ENCODE measurements at places on chromosomes 5 and 9.

- no peak for DNase-seq
Measured at GRCh38 chr5:40569546-40570270, 110.0 kb upstream of the PTGER4 start.

DNA sequence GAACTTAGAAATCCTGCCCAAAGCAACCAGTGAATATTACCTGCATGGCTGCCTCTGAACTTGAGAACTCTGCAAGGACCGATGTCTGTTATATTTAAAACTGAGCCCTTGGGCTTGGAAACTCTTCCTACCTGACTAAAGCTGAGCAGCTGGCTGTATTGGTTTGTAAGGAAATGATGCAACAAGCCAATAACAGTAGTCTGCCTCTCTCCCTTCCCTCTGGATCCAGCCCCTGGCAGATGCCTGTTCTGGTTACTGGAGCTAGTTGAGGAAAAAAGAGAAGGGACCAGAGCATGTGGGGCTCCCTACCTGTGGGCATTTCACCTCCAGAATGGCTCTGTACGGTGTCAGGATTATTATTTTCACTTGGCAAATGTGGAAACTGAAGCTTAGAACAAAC, 34.7 kb downstream of the SH3RF2 start:
- no peak for DNase-seq

- no peak for DNase-seq
Measured at GRCh38 chr5:81830596-81830995, 79.7 kb upstream of the SSBP2 start.

DNA sequence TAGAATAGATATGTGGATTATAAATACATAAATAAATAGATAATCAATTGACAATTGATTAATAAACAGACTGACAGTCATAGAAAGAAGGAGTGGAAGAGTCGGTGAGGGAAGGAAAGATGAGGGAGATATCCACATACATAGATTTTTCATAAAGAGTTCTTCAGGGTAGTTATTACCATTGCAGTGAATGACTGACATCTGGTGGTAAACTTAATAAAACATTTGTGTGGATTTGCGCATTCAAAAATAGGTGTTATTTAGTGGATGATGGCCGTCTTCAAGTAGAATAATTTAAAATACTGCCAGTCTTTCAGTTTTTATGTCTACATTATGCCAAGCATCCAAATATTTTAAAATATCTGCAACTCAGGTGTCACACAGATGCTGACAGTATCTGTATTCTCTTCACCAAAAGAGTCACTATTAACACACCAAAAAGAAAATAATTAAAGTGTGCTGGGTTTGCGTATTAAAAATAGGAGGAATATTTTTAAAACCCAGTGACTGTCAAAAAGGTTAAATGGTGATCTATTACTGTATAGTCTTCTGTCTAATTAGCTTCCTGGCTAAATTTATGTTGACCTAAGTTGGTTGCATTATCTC, 78.8 kb downstream of the GIN1 start:
- DNase-seq: no peak

DNA sequence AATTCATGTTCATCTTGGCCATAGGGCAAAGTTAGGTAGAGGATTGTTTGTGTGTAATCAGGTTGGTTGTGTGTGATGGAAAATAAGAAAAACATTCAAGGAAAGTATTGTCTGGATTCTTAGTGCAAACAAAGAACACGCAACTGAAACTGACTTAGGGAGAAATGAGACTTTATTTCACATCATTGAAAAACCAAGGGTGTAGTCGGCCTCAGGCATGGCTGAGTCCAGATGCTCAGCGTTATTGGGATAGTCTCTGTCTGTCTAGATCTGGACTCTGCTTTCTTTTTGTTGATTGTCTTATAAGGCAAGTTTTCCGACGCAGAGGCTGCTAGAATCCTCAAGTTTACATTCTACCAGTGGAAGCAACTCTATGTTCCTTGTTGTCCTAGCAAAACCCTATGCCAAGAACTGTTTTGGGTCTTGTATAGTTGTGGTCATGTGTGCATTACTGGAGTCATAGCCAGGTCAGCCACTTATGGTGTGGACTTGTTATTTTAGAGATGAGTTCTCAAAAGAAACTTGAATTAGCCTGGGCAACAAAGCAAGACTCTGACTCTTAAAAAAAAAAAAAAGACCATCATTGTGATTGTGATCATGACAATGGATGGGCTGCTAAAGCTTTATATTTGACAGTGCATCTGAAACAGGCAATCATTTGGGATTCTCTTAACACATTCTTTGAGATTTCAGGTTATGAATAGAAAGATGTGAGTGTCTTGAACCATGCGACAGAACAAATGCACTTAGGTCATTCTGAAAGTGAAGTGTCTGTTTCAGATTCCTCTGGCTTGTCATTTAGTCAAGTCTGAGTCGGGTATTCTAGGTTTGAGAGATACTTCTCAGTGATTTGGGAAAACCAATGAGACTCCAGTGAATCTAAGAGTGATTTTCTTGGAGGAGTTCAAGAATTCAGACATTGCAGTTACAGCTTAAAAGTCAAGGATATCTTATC, 82.6 kb downstream of the DOCK2 start:
- DNase-seq: no peak

GRCh38 chr5:67102708-67103107, 93.9 kb downstream of the CD180 start:
- no peak for DNase-seq
